GM23338 (cell line): ENCODE measurements at places on chromosomes 1 and 21.

GRCh38 chr1:68173936-68174737 lies 58.2 kb downstream of the WLS start:
- peak; percentile 17 for DNase-seq

GRCh38 chr1:1461721-1462317 lies 9.7 kb upstream of the ATAD3B start:
- no peak for DNase-seq

DNA sequence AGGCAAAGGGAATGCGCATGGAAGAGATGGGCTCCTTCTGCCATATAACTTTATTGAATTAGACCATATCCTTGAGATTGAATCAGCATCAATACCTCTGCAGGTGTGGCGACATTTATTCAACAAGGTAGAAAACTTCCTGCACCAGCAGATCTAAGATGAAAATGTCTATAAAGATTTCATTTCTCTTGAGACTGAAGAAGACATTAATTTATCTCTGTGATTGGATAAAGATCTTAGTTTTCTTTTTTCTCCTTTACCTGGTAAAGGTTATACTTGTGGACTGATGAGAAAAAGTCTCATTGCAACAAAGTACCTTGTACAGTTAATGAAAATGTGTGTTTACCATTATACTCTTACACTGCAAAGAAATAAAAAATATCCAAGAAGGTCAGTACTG lies at the start of gene OR2T8:
Gene OR2T8, plus strand, starts transcription at position 301 of the 400 bp plus-strand sequence. CDS start 766 bp downstream, outside the sequence.
- DNase-seq = no peak

DNA sequence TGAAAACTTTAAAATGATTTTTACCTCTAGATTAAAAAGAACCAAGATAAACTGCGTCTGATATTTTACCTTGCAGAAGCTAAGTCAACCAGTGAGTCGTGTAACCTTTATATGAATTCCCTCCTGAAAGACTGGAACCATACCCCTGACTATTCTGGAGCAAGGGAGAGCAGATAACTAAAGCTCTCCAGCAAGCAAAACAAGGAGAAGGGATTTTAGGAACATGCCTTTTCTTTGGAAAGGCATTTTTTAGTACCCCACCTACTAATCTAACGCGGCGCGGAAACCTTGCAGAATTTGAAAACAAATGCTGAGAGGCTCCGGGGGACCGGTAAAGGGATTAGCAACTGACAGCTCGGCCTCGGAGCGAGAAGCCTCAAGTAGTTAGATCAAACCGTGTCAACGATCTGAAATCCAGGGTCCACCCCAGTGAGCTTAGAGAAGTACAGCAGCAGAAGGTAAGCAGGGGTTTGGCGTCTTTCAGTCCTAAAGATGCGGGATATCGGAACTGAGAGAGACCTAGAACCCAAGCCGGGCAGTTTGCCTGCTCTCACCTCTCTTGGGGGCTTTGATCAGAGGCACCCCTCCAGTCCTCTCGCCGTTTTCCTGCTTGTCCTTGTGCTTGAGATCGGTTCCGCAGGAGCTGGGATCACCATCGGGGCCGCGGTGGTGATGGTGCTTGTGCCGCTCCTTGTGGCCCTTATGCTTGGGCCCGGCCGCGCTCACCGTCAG lies 954 bp downstream of the RSBN1 start:
- peak; percentile 57 for DNase-seq

DNA sequence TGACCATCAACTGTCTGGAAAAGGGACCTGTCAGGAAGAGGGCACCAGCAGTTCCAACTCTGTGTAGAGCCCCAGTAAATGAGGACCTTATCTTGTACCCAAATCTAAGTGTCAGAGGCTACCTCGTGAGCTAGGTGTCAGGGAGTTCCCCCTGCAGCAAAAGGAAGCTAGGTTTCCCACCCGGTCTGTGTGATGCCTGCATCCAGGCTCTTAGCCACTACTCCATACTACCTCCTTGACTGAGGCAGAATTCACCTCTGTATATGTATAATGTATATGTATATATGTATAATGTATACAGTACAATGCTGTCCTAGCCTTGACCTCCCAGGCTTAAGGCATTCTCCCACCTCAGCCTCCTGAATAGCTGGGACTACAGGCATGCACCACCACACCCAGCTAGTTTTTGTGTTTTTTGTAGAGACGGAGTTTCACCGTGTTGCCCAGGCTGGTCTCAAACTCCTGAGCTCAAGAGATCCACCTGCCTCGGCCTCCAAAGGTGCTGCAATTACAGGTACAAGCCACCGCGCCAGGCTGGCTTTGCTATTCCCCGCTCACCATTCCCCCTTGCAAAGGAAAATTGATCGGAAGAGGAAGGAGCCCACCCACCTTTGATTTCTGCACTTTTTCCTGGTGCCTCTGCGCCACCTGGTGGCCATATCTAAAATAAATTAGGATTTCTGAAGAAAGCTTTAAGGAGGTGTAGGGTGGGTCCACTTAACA lies 15.7 kb upstream of the LUZP1 start:
- DNase-seq = peak; percentile 96

- DNase-seq = no peak
Observed at GRCh38 chr1:156772222-156772621, 4.9 kb downstream of the PRCC start.

DNA sequence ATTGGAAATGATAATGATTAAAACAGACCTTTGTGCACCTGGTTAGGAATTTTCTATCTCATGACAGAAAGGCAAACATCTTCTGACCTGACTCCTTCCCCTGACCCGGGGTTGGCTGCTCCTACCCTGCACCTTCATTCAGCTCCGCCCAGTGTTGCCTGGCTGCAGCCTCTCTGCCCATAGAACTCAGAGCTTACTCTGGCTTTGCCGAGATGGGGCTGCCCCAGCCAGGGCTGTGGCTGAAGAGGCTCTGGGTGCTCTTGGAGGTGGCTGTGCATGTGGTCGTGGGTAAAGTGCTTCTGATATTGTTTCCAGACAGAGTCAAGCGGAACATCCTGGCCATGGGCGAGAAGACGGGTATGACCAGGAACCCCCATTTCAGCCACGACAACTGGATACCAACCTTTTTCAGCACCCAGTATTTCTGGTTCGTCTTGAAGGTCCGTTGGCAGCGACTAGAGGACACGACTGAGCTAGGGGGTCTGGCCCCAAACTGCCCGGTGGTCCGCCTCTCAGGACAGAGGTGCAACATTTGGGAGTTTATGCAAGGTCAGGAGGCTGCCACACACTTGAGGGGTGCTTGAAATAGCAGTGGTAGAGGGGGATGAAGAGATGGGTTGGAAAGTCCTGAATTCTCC lies at the start of gene DIO1:
Gene DIO1, plus strand, starts transcription at position 189 of the 638 bp plus-strand sequence. Its CDS starts 24 bp downstream, at position 213.
- DNase-seq = peak; percentile 47

GRCh38 chr1:101546885-101547284 lies 310.1 kb downstream of the S1PR1 start:
- DNase-seq = no peak

DNA sequence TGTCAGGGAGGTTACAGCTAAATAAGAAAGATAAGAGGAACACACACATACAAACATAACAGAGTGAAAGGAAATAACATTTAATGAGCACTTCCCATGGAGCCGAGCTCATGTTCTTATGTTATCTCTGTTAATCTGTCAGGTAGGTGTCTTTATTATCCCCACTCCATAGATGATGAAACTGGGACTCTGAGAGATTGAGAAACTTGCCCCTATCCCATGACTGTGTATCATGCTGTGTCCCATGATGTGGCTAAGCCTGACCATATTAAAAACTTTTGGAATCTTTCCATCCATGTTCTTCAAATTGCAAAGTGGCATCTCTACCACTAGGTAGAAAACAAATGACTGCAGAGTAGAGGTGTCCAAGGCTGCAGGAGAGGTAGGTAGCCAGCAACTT lies 285.2 kb upstream of the SGIP1 start:
- no peak for DNase-seq

DNA sequence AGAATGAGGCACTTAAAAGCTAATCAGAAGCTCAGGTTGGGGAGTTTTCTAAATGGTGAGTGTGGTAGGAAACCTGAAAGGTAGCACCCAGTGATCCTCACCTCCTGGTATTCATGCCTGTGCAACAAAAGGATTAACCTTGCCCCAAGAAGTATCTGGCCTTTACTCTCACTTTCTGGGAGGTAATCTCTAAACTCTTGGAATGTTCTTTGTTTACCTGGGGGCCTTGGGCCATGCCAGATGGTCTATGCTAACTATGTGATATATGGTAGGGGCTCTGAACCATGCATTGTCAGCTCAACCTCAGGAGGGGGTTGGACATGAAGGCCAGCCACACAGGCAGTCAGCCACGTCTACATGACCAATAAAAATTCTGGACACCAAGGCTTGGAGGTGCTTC lies 24.4 kb upstream of the TRIM33 start:
- no peak for DNase-seq

DNA sequence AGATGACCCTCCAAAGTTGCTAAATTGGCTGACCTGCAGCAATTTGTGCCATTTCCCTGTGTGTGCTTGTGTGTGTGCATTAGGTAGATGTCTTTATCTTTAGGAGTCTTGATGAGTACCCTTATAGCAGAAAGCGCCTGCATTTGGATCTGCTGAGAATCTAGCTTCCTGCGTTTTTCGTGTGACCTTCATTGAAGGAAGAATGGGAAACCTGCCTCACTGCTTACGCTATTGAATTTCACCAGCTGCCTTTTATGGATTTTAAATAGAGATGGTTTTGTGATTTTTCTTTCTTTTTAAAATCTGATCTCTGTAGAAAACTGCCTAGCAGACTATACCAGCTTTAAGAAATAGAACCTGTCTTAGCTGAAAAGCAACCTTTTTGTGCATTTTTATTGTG lies 124.5 kb downstream of the CACHD1 start:
- no peak for DNase-seq

GRCh38 chr1:84541679-84542078 lies 32.6 kb downstream of the CTBS start:
- DNase-seq = peak; percentile 23

DNA sequence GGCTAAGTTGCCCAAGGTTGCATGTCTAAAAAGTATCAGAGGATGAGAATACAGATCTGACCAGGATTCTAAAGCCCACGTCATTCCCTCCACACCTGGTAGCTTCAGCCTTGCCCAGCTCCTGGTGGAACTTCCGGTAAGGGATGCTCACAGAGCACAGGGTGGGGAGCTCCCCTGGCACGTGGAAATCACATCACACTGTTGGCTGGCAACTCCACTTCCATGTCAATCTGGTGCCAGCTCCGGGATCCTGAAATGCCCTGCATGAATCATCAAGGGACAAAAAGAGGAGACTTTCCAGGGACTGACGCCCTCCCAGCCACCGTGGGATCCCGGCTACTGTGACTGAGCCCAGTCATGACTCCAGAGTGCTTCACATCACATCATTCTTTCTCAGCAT lies 12.4 kb upstream of the BCAR3 start:
- no peak for DNase-seq

- DNase-seq = peak; percentile 87
Observed at GRCh38 chr21:37593015-37593414, 226.4 kb downstream of the DYRK1A start.
